Fibroblast of skin of back (primary cell): ENCODE measurements at places on chromosomes 7 and 10.

GRCh38 chr10:89942217-89942616 lies 240.8 kb downstream of the KIF20B start:
- DNase-seq = no peak

DNA sequence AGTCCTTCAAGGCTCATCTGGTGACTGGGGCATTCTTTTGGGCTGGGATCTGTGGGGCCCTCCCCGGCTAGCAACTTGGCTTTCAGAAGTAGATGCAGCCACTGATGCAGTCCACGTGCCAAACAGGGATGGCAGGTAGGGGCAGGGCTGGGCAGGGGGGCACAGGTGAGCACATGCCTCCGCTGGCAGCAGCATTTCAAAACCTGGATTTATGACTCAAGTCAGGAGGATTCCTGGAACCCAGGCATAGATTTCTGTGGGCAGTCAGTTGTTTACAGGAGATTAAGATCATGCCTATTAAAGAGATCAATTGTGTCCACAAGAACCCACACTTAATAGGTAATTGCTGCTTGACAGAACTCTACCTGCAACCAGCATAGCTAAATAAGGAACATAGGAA lies 839 bp upstream of the HABP2 start:
- DNase-seq = no peak

DNA sequence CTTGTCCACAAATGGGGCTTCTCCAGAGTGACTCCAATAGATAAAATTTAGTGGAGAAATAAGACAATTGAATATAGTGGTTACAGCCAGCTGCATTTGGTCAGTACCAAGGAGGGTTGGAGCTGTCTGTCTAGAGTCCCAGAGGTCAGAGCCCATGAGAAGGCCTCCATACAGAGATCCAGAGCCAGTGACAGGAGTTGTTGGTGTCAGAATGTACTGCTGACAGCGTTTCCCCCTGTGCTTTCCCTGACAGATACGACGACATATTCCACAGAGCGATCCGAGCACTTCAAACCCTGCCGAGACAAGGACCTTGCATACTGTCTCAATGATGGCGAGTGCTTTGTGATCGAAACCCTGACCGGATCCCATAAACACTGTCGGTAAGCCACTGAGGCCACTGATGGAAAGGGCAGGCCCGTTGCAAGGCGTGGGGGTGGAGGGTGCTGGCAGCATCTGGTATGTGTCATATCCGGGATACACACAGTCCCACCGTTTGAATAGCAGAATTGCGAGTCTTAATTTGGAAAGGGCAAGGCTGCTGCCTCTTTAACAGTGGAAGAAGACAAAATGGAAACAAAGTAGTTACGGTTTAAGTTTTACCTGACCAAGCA lies 483.6 kb downstream of the NRG3 start:
- peak; percentile 57 for DNase-seq

- peak; percentile 48 for DNase-seq
Observed at GRCh38 chr7:132817949-132818348, 241.7 kb upstream of the PLXNA4 start.

DNA sequence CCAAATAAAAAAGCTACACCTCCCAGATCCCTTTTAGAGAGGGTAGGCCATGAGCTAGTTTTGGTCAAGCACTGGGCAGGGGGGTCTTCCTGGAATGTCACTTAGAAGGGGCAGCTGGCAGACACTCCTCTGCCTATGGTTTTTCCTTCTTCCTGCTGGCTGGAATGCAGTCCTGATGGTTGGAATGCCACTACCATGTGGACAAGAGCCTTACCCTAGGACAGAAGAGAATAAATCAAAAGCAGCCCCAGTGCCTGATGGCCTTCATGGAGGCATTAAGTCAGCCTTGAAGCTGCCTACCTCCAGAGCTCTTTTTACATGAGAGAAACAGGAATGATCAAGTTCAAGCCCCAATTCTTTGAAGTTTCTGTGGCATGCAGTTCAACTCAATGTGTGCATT lies 43.5 kb upstream of the SORBS1 start:
- DNase-seq = peak; percentile 16

GRCh38 chr7:140358412-140359051 lies 39.8 kb downstream of the SLC37A3 start:
- no peak for DNase-seq

GRCh38 chr10:34112171-34112782 lies 702.8 kb downstream of the PARD3 start:
- DNase-seq = no peak

GRCh38 chr10:94123258-94123995 lies 129.7 kb downstream of the PLCE1 start:
- DNase-seq = peak; percentile 96

DNA sequence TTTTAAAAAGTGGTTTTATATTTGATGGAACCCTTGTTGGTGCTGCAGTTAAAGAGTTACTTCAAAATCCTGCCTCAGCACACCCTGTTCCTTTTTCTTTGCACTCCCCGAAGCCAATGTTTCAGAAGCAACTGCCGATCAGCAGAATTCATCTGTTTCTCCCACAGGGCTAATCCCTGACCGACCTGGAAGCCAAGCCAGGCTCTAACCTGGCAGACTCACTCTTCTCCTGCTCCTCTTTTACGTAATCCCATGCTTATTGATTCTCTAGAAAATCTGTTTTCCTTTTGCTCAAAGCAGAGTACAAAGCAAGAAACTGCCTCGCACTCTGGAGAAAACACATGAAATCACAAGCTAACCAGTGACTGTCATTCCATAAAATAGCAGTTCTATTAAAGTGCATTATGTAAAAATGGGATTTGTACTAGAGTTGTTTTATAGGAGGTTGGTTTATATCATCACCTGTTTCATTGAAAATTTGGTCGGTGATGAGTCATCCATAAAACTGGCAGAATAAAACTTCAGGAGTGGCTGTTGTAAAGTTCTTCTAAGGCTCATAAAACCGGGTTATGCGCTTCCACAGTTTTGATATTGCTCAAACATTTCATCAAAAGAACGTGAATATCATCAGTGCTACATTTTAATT lies 99.9 kb downstream of the CNTNAP2 start:
- DNase-seq = no peak

- DNase-seq = no peak
Observed at GRCh38 chr7:917255-918117, 37.0 kb downstream of the ADAP1 start.

GRCh38 chr10:22649390-22649841 lies 65.0 kb downstream of the PIP4K2A start:
- no peak for DNase-seq

DNA sequence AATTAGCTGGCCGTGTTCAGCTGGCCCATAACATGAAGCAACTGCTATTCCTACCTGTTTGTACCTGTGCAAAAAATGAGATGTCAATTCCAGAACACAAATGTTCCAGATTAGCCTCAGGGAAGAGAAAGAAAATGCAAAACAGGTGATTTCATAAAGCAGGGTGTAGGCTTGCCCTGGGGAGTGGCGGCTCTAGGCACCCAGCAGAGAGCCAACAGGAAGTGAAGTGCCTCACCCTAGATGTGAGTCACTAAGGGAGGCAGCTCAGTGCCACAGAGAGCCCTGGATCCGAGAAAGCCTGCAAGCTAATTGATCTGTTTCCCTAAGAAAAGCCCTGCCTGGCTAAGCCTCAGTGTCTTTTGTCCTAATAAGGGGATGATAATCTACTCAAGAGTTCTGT lies 240.0 kb downstream of the ARHGAP21 start:
- peak; percentile 88 for DNase-seq
